Left ventricle myocardium superior (tissue), 1 donor: ENCODE measurements at places on chromosomes 7 and 10. TPM values are rescaled to one million over a fixed set of nuclear protein-coding genes. Genes with fewer than 3 reads are reported as not detected.

GRCh38 chr7:101488826-101489572 is 126.3 kb downstream of the COL26A1 start:
- no peak for DNase-seq

The ELN gene
- total RNA-seq: 29.0 TPM

The SOSTDC1 gene
- total RNA-seq: 1.4 TPM

The GAD2 gene
- total RNA-seq: not detected
